ENCODE measurements at places on chromosomes 2 and 18.

- DNase-seq, result peak; percentile 86
These were observed at the start of gene ACVR2A for GRCh38 chr2:147844697-147845410. Gene ACVR2A (plus strand): TSS chr2:147845029. CDS start chr2:147845153, 124 bp downstream.

- DNase-seq, result no peak
These were observed 324.0 kb upstream of the SETBP1 start for GRCh38 chr18:44356566-44357157.

- no peak for DNase-seq
These were observed 7.2 kb downstream of the HDLBP start for GRCh38 chr2:241308267-241308666.

DNA sequence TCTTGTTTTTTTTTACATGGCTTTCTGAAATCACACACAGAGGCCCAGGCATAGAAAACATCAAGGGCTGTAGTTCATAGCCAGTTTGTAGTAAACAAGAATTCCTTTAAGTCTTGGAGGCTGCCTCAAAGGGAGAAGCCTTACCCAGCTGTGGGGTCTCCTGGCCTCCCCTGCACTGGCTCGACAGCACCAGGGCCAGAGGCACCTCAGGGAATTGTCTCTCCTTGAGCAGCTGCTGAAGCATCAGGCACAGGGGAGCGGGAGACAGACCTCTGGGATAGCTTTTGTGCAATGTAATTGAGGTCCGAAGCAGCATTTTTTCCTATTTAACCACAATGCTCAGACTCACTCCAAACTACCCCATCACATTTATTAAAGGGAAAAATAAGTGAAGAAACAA lies 209.1 kb downstream of the HRH4 start:
- no peak for DNase-seq

GRCh38 chr2:235467588-235467987 lies 26.3 kb upstream of the AGAP1 start:
- no peak for DNase-seq

- DNase-seq, result no peak
These were observed 125.7 kb upstream of the EPAS1 start for GRCh38 chr2:46171411-46171953.

DNA sequence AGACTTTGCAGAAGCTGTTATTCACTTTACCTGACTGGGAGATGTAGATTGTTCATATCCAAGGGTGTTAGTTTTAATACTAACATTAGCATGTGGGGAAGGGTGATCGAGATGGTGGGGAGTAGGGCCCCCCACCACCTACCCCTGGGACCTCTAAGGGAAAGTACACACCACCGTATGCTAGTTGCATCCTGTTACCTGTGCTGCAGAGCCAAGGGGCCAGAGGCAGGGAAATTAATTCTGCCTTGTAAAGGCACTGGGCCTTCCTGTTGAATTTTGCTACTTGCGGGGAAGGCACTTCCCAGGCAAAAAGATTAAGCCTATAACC lies 9.0 kb downstream of the STEAP3 start:
- DNase-seq, result no peak

DNA sequence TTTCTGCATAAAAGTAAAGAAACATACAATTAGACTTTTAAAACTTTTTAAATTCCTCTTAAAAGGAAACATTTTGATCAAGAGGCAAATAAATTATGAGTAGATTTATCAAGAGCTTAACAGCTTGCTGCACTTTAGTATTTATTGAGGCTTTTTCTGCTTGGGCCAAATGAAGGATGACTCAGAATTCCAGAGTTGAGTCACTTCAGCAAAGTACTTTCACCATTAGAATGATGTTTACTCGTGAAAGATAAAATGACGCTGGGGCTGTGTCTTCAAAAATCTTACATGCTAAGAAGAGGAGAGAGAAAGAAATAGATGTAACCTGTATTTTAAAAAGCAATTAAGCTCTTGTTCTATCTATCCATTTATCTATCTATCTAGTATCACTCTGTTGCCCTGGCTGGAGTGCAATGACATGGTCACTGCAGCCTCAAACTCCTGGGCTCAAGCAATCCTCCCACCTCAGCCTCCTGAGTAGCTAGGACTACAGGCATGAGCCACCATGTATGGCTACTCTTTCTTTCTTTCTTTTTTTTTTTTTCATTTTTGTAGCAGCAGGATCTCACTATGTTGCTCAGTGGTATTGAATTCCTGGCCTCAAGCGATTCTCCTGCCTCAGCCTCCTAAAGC lies 75.3 kb upstream of the RIOK3 start:
- DNase-seq, result no peak
